ENCODE measurements at places on chromosomes 11 and 22. TPM values are rescaled to one million over a fixed set of nuclear protein-coding genes. Genes with fewer than 3 reads are reported as not detected.

The CLDN5 gene
- 2.8 TPM for total RNA-seq

The CECR2 gene
- total RNA-seq, result 1.1 TPM

The APOBEC3H gene
- total RNA-seq, result 1.1 TPM

The SPON1 gene
- 0.85 TPM for total RNA-seq

The GUCY1A2 gene
- 2.5 TPM for total RNA-seq

The IFTAP gene
- total RNA-seq, result 42.8 TPM

The ZNF70 gene
- 4.0 TPM for total RNA-seq

The DBX1 gene
- not detected for total RNA-seq

The FXYD2 gene
- 0.38 TPM for total RNA-seq

The TBX10 gene
- not detected for total RNA-seq

The MOGAT2 gene
- total RNA-seq, result not detected

The OR5L1 gene
- not detected for total RNA-seq

The NFRKB gene
- total RNA-seq, result 18.3 TPM

The PATE4 gene
- total RNA-seq, result not detected

The CHADL gene
- total RNA-seq, result 0.96 TPM

The TTC28 gene
- 20.3 TPM for total RNA-seq

The APOA1 gene
- 13.0 TPM for total RNA-seq

The MMP12 gene
- not detected for total RNA-seq

The APOBEC3F gene
- total RNA-seq, result 5.4 TPM
